Right lobe of liver (tissue), 6 donors: ENCODE measurements at places on chromosomes 1 and 21. TPM values are rescaled to one million over a fixed set of nuclear protein-coding genes. Genes with fewer than 3 reads are reported as not detected.

- DNase-seq = no peak
Observed at GRCh38 chr1:28129150-28129549, 40.7 kb upstream of the EYA3 start.

DNA sequence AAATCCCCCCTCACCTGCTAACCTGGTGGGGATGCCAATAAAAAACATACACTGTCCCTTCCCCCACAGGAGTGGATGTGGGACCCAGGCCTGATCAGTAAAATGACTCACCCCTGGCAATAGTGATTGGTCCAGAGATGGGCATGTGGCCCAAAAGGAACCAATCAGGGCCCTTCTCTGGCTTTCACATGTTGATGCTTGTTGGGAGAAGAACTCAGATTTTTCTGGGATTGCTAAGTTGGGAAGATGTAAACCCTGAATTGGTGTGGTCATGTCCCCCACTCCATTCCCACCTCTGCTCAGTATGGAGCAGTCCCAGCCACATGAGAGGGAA is 43.6 kb upstream of the ACTL8 start:
- DNase-seq = no peak

GRCh38 chr1:246165826-246166709 is 341.0 kb downstream of the SMYD3 start:
- DNase-seq = no peak

GRCh38 chr1:17603091-17603841 is 63.8 kb downstream of the ARHGEF10L start:
- DNase-seq = no peak

- no peak for DNase-seq
Observed at GRCh38 chr1:207952617-207953542, 42.0 kb upstream of the CD34 start.

DNA sequence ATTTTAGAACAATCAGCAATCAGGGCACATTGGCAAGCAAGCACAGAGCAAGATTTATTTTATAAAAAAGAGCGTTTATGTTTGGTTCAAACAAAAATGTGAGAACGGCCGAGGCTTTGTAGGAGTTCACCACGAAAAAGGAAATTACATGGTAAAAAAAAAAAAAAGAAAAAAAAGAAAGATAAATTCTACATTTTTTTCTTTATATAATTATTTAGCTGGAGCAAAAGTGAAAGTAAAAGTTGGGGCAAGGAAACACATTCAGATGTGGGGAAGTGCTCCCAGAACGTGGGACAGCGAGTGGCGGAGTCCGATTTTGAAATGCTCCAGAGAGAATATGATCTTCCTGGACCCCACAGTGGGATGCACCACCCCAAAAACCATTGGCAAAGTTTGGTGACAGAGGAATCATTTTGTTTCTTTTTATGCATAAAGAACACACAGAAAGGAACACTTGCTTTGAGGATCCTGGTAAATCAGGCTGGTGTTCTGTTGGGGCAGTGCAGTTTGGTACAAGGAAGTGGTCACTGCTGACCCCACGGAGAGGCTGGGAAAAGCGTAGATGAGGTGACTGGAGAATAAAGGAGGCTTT is 16.3 kb upstream of the ATP5PO start:
- DNase-seq = no peak

GRCh38 chr21:44871576-44872269 is 1.8 kb downstream of the PTTG1IP start:
- DNase-seq = peak; percentile 60

- DNase-seq = no peak
Observed at GRCh38 chr1:228955691-228956090, 220.4 kb downstream of the RHOU start.

DNA sequence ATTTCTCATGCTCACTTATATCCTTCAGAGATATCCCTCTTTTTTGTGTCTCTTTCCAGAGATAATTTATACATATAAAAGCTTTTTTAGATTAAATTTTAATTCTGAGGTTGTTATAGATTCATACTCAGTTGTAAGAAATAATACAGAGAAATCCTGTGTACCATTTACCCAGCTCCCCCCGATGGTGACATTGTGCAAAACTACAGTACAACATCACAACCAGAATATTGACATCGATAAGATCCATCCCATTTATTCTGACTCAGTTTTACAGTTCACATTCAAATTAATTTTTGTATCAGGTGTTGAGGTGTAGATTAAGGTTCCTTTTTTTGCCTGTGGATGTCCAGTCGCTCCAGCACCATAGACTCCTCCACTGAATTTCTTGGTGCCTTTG is 14.3 kb downstream of the DMRTB1 start:
- no peak for DNase-seq

GRCh38 chr1:218481116-218481775 is 136.1 kb downstream of the TGFB2 start:
- DNase-seq = no peak

DNA sequence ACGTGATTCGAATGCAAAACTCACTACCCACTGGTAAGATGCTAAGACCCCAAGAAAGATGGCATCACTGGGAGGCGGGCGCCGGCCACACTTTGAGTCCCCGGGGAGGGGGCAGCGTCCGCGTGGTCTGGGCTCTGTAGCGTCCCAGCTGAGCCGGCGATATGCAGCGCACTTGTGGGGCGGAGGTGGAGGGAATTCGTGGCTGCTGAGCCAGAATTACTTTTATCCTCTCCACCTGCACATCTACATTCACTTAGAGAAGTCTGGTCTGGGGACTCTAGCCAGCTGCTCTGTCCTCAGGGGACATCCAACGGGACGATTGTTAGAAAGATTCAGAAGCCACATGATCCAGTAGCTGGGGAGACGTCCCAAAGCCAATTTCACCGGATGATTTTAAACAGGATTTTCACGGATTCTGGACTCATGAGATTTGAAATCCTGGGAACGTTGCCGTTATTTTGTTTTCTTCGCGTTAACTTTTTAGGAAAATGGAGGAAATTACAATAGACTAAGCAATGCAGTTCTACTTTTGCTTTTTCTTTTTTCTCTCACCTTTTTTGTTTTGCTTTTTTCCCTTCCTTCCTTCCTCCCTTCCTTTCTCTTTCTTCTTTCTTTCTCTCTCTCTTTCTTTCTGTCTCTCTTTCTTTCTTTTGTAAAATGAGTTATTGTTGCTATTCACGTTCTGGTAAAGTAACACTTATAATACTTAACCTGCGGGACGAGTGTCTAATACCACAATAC is 1.3 kb downstream of the JAM2 start:
- no peak for DNase-seq

- no peak for DNase-seq
Observed at GRCh38 chr1:103106426-103107341, 1.6 kb downstream of the COL11A1 start.

GRCh38 chr1:189706594-189706993 is 771.1 kb downstream of the BRINP3 start:
- DNase-seq = no peak

- no peak for DNase-seq
Observed at GRCh38 chr1:25019337-25020172, 89.5 kb upstream of the RUNX3 start.

DNA sequence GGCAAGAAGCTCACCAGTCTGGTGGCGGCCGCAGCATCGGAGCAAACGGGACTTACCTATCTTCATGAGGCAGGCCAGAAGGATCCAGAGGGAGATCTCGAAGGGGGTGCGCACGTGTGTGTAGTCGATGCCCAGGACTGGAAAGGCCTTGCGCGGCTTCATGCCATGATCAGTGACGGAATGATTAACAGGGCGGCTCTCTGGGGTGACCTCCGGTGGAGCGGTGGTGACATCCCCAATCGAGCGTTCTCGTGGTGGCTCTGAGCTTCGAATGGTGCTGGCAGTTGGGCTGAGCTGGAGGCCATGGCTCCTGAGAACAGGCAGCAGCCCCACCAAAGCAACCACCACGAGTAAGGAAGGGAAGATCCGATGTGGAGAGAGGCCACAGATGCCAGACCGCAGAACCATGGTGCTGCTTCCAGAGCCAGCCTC is 982 bp downstream of the SLC9A1 start:
- no peak for DNase-seq

- DNase-seq = no peak
Observed at GRCh38 chr1:180615493-180616290, 16.1 kb upstream of the XPR1 start.

DNA sequence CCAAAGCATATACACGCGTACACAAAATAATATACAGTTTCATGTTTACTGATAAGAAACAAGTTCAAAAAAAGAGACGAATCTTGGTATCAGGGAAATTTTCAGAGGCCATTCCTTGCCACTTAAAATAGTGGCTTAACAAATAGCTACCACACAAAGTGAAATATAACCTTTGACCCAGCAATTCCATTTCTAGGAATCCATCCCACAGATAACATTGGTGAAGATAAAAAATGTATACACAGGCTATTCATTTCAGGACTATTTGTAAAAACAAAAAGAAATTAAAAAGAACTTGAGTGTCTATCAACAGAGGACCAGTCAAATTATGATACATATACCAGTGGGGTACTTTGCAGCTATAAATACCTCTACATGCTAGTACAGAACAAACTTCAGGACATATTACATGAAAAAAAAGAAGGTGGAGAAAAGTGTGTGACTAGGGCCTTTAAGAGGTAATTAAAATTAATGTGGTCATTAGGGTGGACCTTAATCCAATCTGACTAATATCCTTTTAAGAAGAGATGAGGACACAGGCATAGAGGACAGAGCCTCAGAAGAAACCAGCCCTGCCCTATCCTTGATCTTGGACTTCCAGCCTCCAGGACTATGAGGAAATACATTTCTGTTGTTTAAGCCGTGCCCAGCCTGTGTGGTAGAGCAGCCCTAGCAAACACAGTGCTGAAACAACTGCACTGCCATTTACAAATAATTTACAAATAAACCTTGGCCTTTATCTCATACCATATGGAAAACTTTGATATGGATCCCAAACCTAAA is 7.8 kb downstream of the UBE2G2 start:
- DNase-seq = no peak

DNA sequence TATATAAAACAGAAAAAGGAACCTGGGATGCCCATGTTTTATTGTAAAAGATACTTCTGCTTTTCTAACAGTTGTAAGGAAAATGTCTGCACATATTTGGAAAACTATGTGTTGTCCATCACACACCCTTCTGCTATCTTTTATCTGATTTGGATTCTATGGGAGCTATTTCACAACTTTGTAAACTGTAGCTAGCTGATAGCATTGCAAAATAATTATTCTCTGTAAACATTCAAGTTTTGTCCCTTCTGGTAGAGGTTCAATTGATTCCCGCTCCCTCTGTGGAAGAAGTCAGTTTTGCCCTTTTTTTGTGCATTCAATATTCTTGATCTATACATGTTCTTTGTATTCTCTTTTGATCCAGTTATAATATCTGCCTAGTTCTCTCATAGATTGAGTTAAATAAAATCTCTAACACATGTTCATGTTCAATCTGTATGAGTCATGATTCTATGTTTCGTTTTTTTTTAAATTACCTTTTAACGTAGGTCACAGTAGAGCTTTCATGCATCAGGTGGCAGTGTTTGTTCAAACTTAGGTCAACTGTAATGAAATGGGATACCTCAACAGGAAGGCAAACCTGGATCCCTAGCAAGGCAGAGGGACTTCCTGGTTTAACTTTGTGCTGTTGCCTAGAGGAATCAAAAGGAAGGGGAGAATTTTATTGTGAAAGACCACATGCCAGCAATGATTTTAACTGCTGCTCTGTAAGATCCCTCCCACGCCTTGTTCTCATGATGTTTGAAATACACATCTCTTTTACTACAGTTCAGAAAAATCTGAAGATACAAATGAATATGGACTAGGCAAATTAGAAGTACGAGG is 26.0 kb upstream of the BCL9 start:
- DNase-seq = no peak

- no peak for DNase-seq
Observed at GRCh38 chr1:3011127-3011526, 10.1 kb upstream of the ACTRT2 start.

GRCh38 chr1:105373681-105374080 is 1624.0 kb downstream of the AMY1C start:
- no peak for DNase-seq

GRCh38 chr1:248703674-248704073 is 1.1 kb upstream of the OR14I1 start:
- DNase-seq = no peak

GRCh38 chr1:149929856-149930255 is 2.3 kb upstream of the SF3B4 start:
- no peak for DNase-seq

GRCh38 chr1:25800703-25801377 is 847 bp downstream of the SELENON start:
- DNase-seq = no peak

- no peak for DNase-seq
Observed at GRCh38 chr21:30962013-30962412, 76.3 kb downstream of the KRTAP19-8 start.

DNA sequence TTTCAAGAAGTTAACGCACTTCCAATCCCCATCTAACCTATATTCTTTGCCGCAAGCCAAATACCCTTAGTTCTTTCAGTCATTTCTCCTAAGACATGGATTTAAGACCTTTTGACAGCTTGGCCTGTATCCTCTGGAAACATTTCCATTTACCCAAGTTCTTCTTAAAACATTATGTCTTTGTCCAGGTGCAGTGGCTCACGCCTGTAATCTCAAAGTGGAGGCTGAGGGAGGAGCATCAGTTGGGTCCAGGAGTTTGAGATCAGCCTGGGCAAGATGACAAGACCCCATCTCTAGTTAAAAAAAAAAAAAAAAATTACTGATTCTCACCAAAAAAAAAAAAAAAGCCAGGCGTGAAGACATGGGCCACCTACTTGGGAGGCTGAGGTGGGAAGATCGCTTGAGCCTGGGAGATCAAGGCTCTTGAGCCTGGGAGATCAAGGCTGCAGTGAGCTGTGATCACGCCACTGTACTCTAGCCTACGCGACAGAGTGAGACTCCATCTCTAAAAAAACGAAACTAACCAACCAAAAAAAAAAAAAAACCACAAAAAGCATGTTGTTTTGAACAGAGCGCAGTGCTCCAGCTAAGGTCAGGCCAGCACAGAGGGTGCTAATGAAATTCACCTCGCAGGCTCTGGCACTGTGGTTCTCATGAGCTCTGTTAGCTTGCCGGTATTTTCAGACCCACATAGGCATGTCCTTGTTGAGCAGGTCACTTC is 36.0 kb downstream of the NUAK2 start:
- no peak for DNase-seq

DNA sequence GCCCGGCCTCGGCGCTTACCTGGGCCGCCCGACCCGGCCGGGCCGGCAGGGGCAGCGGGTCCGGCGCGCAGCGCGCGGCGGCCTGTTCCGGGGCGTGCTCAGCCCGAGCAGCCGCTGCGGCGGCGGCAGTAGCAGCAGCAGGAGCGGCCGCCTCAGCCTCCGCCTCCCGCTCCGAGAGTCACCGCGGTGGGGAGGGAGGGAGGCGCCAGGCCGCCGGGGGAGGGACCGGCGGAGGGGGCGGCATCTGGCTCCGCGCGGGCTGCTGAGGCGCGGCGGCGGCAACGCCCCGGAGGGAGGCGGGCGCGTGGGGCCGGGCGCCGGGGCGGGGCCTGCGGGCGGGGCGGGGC is at the start of gene CTNNBIP1:
CTNNBIP1 (minus strand) TSS at position 194 of the 347 bp plus-strand sequence. CDS start 38,205 bp downstream, outside the sequence.
- no peak for DNase-seq

GRCh38 chr21:34913811-34914210 is 135.3 kb downstream of the RUNX1 start:
- no peak for DNase-seq

- no peak for DNase-seq
Observed at GRCh38 chr1:181060066-181060465, 26.3 kb downstream of the MR1 start.

Gene SHISAL2A
- total RNA-seq = not detected

Gene LDLRAD2
- total RNA-seq = not detected

Gene CD53
- total RNA-seq = 10.3 TPM

Gene PLCH2
- total RNA-seq = 2.9 TPM

Gene PRR9
- total RNA-seq = not detected

Gene ST6GALNAC5
- not detected for total RNA-seq

Gene HSF2BP
- not detected for total RNA-seq

Gene THEM5
- not detected for total RNA-seq

Gene LCE2A
- not detected for total RNA-seq

Gene FTCD
- total RNA-seq = 281 TPM

Gene GNG4
- not detected for total RNA-seq

Gene SAMSN1
- 1.2 TPM for total RNA-seq

Gene BCAN
- not detected for total RNA-seq
